ENCODE measurements at places on chromosomes 7 and 10. TPM values are rescaled to one million over a fixed set of nuclear protein-coding genes. Genes with fewer than 3 reads are reported as not detected.

PTPN20 gene
- total RNA-seq: 1.5 TPM

ARMC3 gene
- total RNA-seq: not detected

CFAP58 gene
- 0.31 TPM for total RNA-seq

SYT15B gene
- 0.19 TPM for total RNA-seq

DNA sequence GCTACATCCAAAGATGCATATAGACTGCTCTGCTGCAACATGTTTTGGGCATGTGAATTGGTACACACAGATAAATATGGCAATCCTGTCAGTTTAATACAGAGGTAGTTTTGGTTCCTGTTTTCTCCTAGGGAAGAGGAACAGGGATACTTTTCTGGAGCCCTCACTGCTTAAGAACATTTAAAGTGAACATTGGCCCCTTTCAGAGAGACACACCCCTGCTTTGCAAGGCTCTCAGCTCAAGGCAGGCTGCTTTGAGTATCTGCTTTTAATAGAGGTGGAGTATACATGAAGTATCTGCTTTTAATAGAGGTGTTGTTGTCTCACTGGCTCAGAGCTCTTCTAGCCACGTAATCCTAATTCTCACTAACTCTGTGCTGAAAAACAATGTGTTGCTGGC lies 38.9 kb downstream of the CYP51A1 start:
- H3K36me3 ChIP-seq: peaks cover 33% of the 10 kb centered on the region
- H3K4me3 ChIP-seq: no peak overlapping the region
- H3K27me3 ChIP-seq: no peaks in the 10 kb centered on the region
- no peaks in the 10 kb centered on the region for H3K4me1 ChIP-seq
- DNase-seq: no peak

- H3K4me3 ChIP-seq: no peak overlapping the region
- DNase-seq: no peak
- no peak overlapping the region for H3K27ac ChIP-seq
- no peaks in the 10 kb centered on the region for H3K4me1 ChIP-seq
Measured at GRCh38 chr7:20089431-20089830, 127.8 kb downstream of the MACC1 start.

DNA sequence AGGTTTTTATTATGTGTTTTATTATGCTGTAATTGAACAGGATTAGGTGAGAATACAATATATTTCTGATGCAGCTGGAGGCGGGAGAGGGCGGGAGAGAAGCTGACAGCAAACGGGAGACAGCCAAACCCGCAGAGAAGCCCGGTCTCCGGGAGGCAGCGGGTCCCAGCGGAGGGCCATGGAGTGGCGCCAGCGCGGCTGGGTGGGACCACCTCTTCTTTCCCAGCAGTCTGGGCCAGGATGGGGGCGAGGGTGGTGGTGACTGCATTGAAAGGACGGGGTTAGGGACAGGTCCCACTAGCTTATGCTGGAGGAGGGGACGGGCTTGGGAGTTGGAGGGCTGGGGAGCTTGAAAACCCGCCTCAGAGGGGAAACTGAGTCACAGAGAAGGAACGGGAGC lies 14.5 kb upstream of the KAZALD1 start:
- H3K27me3 ChIP-seq: peaks cover 47% of the 10 kb centered on the region
- no peak for DNase-seq
- H3K4me1 ChIP-seq: peaks cover 28% of the 10 kb centered on the region
- no peak overlapping the region for H3K27ac ChIP-seq

DNA sequence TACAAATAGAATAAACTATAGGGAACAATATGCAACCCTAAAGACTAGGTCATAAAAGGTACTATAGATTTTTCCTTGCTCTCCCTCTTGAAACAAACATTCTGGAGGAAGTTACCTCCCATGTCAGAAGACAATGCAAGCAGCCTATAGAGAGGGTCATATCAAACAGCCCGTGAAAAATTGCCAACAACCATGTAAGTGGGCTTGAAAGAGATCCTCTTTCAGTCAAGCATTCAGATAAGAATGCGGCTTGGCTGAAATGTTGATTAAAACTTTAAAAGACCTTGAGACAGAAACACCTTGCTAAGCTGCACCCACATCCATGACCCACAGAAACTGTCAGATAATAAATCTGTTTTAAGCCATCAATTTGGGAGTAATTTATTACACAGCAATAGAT lies 526.6 kb upstream of the GHITM start:
- H3K4me3 ChIP-seq: no peak overlapping the region
- H3K27ac ChIP-seq: no peak overlapping the region
- H3K27me3 ChIP-seq: no peaks in the 10 kb centered on the region
- no peak for DNase-seq
- H3K4me1 ChIP-seq: no peaks in the 10 kb centered on the region
- H3K36me3 ChIP-seq: no peaks in the 10 kb centered on the region

GRCh38 chr7:135792363-135792668 lies 43.7 kb upstream of the FAM180A start:
- DNase-seq: no peak
- peaks cover 7% of the 10 kb centered on the region for H3K27me3 ChIP-seq
- no peak overlapping the region for H3K4me3 ChIP-seq
- H3K36me3 ChIP-seq: no peaks in the 10 kb centered on the region

- H3K27me3 ChIP-seq: no peaks in the 10 kb centered on the region
- no peaks in the 10 kb centered on the region for H3K4me1 ChIP-seq
- DNase-seq: no peak
- H3K4me3 ChIP-seq: no peak overlapping the region
- no peak overlapping the region for H3K27ac ChIP-seq
Measured at GRCh38 chr7:80316811-80317210, 182.2 kb downstream of the GNAI1 start.

GRCh38 chr10:110327262-110327914 lies 22.7 kb upstream of the SMNDC1 start:
- H3K27ac ChIP-seq: no peak overlapping the region
- H3K4me1 ChIP-seq: peaks cover 41% of the 10 kb centered on the region
- DNase-seq: no peak

- peaks cover 33% of the 10 kb centered on the region for H3K4me1 ChIP-seq
- H3K36me3 ChIP-seq: peaks cover 19% of the 10 kb centered on the region
- no peaks in the 10 kb centered on the region for H3K27me3 ChIP-seq
- peak overlapping the region; percentile 81 for H3K27ac ChIP-seq
Measured at GRCh38 chr10:70418229-70418628, 14.3 kb downstream of the EIF4EBP2 start.

DNA sequence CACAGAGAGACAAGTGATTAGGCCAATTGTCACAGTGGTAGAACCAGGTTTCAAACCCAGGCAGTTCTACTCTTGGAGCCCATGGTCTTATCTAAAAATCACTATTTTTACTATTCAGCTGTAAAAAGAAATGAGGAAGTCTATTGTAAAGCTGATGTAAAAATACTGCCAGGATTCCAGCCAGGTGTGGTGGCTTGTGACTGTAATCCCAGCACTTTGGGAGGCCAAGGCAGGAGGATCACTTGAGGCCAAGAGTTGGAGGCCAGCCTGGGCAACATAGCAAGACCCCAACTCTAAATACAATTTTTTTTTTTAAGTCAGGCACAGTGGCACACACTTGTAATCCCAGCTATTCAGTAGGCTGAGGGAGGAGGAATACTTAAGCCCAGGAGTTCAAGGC lies 40.4 kb downstream of the HIP1 start:
- H3K27me3 ChIP-seq: no peaks in the 10 kb centered on the region
- H3K4me1 ChIP-seq: no peaks in the 10 kb centered on the region
- no peak for DNase-seq
- no peaks in the 10 kb centered on the region for H3K36me3 ChIP-seq
- H3K4me3 ChIP-seq: no peak overlapping the region

GRCh38 chr10:122112021-122112616 lies 123.2 kb downstream of the TACC2 start:
- no peak for DNase-seq
- no peak overlapping the region for H3K27ac ChIP-seq
- peaks cover 3% of the 10 kb centered on the region for H3K4me1 ChIP-seq
- no peaks in the 10 kb centered on the region for H3K36me3 ChIP-seq

- no peaks in the 10 kb centered on the region for H3K27me3 ChIP-seq
- DNase-seq: no peak
- no peaks in the 10 kb centered on the region for H3K4me1 ChIP-seq
- H3K27ac ChIP-seq: no peak overlapping the region
- H3K36me3 ChIP-seq: no peaks in the 10 kb centered on the region
Measured at GRCh38 chr10:52541006-52541473, 227.0 kb downstream of the DKK1 start.

Data from activated CD4-positive, alpha-beta memory T cell treated with anti-CD3 and anti-CD28 coated beads for 36 hours (primary cell).